ENCODE measurements at places on chromosomes 2 and 18.
A peak's percentile ranks its signal among the peaks of the same experiment; 100 is the strongest.

DNA sequence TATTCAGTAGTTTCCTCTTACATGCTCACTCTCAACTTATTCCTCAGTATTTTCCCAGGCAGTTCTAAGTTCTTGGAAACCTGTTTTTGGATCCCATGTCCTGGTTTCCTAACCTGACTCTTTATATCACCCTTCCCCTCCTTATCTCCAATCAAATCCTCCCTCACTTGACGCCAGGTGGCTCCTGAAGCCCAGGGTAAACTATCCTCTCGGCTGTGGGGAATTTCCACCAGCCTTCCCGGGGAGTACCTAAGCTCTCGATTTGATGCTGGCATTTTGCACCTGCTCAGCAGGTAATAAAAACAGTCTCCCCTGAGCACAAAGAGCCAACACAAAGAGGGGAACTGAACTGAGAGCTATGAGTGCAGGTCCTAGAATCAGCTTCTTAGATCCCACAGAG lies 538.0 kb downstream of the SLC4A3 start:
- DNase-seq, result no peak

GRCh38 chr2:102304711-102305611 lies 6.4 kb upstream of the IL1RL1 start:
- no peak for DNase-seq

GRCh38 chr2:199914372-199914958 lies 3.4 kb downstream of the C2orf69 start:
- DNase-seq, result no peak

DNA sequence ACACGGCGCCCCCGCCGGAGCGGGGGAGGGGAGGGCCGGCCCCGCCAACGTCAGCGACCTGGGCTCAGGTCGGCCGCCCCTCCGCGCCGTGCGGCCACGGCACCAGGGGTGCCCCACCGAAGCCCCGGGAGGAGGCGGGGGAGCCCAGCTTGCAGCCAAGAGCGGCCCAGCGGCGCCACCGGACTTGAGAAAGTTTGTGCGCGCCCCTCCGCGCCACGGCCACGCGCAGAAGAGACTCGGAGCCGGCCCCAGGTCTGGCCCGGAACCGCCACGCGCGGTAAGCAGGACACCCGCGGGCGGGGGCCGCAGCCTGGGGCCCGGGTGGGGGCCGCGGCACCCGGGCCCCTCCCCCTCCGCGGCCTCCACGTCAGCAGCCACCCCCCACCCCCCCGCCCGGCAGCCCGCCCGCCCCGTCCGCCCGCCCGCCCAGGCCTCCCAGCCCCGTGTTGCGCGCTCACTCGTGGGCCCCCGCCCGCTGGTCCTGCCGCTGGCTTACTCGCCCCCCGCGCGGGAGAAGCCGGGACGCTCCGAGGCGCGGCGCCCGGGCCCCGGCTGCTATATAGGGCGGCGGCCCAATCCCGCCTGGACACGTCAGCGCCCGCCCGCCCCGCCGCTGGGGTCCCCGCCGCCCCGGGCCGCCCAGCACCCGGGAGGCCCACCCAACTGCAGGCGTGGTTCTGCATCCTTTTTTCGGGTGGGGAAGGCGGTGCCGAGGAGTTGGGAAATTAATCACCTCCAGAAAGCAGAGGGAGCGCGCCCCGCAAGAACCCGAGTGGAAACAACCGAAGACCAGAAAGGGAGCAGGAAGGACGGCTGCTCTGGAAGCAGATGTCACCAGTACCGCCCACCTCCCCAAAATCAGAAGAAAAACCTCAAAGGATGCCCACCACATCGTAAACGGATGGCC lies 42.9 kb downstream of the HDLBP start:
- DNase-seq, result peak; percentile 37

DNA sequence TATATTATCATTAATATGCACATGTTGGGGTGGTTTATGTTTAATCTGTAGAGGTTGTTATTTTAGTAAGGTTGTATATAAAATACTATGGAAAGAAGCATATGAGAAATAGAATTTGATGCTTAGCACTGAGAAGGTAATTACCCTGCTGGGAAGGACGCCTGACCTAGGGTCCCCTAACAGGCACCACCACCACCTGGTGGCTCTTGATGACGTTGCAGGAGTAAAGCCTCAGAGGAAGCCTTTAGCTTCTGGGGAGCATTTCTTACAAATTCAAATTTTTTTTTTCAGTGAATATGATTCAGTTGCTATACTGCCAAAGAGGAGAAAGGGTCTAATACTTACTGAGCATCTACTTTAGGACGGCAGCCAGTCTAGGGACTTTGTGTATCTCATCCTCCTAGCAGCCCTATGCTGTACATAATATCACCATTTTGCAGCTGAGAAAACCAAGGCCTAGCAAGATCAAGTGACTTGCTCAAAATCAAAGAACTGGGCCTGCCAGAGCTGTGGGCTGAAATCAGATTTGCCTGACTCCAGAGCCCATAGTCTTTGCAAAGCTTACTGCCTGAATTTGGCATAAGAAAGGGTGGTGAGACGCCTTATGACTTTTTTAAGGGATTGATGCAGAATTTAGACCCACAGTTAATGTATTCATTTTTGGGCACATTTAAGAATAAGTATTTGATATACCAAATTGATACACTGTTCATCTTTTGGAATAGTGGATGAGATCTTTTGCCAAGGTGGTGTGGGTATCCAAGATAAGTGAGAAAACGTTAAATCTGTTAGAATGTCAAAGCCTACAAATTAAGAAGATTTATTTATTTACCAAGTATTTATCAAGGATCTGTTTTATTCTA lies 78.8 kb upstream of the GAREM1 start:
- no peak for DNase-seq

DNA sequence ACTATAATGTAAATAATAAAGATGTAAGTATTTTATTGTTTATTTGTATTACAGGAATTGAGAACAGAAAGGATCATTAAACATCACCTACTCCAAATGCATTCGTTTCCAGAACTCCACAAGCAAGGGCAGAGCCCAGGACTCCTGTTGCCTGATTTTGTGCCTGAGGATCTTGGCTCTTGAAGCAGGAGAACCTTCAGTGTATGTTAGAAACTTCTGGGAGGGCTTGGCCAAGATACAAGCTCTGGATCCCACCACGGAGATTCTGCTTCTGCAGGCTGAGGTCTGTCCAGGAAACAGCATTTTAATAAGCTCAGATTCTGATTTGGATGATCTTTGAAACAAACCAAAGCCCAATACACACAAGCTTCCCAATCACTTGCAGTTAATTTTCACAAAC lies 142.4 kb upstream of the SOX11 start:
- no peak for DNase-seq

- no peak for DNase-seq
Measured at GRCh38 chr2:110865188-110865587, 132.8 kb downstream of the ACOXL start.
